NCI-H524 (cell line): ENCODE measurements at places on chromosomes 4 and X.

DNA sequence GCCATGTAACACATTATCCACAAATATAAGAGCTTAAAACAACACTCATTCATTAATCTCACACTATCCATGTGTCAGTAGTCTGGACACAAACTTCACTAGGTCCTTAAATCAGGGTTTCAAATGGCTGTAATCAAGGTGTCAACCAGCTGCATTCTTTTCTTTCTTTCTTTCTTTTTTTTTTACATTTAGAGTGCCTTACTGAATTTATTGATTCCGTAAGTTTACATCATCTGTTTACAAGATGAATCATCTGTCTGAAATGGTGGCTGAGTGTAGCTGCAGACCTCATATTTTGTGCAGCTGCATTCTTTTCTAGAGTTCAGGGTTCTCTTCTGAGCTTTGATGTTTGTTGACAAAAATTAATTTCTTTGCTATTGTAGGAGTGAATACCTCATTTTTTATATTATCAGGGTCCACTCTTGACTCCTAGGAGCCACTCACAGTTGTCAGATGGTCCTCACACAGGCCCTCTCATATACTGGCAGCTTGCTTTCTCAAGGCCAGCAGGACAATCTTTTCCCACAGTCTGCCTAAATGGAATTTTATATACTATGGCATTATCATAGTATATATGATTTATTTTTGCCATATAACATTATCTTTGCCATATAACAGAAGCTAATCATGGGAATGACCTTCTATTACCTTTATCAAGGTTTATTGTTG lies 37.8 kb downstream of the SPOCK3 start:
- DNase-seq = no peak

DNA sequence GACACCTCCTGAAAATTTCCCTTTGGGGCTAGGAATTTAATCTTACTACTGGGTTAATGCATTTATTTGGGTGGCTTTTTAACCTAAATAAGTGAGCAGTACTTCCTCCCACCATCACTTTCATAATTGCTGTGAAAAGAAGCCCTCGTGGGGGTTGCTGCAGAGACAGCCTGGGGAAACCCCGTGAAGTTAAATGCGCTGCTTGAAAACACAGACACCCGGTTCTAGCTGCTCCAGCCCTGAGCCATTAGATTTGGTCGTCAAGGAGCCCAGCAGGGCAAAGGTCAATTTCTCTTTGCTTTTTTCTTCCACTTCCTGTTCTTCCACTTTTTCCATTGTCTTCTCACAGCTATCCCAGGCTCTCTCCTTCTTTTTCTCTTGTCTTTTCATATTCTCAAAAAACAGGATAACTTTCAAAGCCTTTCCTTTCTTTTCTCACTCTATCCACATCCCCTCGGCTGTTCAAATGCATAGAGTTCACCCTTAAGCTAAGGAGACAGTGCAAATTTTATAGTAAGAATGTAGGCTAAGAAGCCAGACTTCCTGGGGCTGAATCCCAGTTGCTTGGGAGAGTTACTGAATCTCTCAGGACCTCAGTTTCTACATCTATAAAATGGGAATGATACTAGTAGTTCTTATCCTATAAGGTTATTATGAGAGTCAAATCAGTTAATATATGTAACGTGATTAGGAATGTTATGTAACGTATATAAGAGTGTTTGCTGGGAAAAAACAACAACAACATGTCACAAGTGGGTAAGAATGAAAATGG lies 91.5 kb upstream of the ZNF827 start:
- no peak for DNase-seq

DNA sequence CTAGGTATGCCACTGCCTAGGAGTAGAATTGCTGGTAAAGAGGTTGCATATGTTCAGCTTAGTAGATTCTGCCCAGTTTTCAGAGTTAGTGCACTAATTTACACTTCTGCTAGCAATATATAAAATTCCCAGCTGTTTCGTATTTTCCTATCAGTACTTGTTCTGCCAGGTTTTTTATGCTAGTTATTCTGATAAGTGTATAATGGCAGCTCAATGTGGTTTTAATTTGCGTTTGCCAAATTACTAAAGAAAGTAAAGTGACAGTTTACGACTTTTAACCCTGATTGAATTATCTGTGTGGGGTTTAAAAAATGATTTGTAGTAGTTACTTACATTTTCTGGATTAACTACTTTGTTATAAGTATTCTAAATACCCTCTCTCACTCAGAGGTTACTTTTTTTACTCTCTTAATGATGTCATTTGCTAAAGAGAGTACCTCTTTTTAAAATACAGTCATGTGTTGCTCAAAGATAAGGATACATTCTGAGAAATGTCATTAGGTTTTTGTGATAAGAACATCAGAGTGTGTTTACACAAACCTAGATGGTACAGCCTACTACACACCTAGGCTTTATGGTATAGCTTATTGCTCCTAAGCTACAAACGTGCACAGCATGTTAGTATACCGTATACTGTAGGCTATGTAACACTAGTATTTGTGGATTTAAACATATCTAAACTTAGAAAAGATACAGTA lies 363.2 kb downstream of the IL15 start:
- DNase-seq = no peak

DNA sequence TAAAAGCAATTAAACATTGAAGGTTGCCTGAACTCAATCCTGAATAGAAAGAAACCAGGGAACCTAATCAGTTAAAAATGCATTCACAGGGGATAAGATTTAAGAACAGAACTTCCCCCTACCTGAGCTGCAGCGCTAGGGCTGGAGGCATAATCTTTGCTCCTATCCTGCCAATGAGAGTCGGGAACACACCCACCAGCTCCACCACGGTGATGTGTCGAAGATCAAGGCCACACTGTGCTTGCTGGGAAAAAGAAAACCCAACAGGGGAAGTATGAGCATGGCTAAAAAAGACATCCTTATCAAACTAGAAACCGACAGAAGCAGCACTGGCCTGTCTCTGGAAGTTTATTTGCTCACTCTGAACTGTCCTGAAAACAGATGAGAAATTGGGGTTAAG lies 66.3 kb downstream of the SRPX start:
- no peak for DNase-seq

GRCh38 chrX:151753313-151754046 lies 18.9 kb downstream of the CNGA2 start:
- DNase-seq = peak; percentile 30

GRCh38 chr4:124277691-124278090 lies 434.8 kb downstream of the ANKRD50 start:
- no peak for DNase-seq

GRCh38 chrX:149069899-149070298 lies 435.2 kb downstream of the IDS start:
- no peak for DNase-seq

- no peak for DNase-seq
Measured at GRCh38 chr4:107751670-107752069, 31.6 kb upstream of the PAPSS1 start.

DNA sequence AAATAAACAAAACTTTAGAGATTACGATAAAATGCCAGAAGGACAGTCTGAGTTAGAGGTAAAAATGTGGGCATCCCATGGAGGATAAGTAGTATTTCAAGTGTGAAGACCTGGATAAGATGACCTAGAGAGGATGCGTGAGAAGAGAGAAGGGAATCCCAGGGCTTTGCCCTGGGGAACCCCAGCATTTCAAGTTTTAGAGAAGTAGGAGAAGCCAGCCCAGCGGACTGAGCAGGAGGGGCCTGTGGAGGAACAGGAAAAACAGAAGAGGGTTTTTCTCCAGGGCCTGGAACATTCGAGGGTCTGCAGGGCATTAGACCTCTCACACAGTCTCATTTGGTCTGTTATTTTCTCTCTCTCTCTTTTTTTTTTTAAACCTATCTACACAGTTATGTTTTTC lies 2.9 kb upstream of the CFP start:
- no peak for DNase-seq
